Kidney (tissue), 22 donors: ENCODE measurements at places on chromosomes 11 and 22. TPM values are rescaled to one million over a fixed set of nuclear protein-coding genes. Genes with fewer than 3 reads are reported as not detected.
A peak's percentile ranks its signal among the peaks of the same experiment; 100 is the strongest.

GRCh38 chr11:12094872-12095800, 15.3 kb upstream of the MICAL2 start:
- DNase-seq = no peak

Gene SMC1B
- polyA plus RNA-seq = not detected

DNA sequence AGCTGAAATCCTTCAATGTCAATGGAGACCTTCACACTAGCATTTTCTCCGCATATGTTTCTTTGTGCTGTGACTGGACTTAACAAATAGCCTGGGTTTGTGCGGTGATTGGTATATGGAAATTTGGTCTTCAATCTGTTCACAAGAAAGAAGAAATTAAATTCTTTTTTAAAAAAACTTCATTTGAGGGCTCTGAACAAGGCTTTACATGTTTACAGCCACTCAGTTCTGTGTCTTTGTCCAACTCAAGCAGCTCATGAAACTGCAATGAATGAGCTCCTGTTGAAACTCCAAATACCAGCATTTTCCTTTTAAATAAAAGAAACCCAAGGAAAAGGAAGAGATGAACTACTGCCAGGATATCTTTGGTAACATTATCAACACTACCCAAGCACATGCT, 57.3 kb downstream of the PIK3C2A start:
- DNase-seq = no peak

DNA sequence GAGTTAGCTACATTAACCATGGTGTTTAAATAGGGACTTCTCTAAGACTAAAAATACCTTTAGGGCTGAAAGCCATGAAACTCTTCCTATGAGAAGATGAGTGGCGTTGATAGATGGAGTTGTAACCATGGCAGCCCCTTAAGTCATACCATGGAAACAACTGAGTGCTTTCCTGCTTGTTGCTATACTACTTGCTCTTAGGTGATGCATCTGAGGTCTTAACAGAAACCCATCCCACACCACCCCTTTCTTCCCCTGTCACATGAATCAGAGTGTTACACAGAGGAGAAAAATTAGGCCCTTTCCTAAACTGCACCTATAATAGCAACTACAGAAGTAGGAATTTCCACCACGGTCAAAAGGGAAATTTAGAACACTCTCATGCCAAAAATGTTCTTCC, 64.3 kb upstream of the ZC3H12C start:
- no peak for DNase-seq

Gene NCAM1
- 1.7 TPM for polyA plus RNA-seq

DNA sequence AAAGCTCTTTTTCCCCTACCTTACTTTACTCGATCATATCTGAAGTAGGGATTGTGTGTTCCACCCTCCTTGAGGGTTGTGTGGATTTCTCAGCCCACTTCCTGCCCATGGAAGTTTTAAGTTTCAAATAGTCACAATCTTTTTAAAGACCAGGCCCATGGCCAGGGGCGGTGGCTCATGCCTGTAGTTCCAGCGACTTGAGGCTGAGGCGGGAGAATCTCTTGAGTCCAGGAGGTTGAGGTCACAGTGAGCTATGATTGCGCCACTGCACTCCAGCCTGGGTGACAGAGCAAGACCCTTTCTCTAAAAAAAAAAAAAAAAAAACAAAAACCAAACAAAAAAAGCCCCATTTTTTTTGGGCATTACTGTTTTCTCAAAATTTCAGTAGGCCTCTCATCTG, 36.3 kb upstream of the LRRC10B start:
- DNase-seq = no peak

Gene TRPC6
- 1.3 TPM for polyA plus RNA-seq

Gene MISFA
- polyA plus RNA-seq = 6.6 TPM

DNA sequence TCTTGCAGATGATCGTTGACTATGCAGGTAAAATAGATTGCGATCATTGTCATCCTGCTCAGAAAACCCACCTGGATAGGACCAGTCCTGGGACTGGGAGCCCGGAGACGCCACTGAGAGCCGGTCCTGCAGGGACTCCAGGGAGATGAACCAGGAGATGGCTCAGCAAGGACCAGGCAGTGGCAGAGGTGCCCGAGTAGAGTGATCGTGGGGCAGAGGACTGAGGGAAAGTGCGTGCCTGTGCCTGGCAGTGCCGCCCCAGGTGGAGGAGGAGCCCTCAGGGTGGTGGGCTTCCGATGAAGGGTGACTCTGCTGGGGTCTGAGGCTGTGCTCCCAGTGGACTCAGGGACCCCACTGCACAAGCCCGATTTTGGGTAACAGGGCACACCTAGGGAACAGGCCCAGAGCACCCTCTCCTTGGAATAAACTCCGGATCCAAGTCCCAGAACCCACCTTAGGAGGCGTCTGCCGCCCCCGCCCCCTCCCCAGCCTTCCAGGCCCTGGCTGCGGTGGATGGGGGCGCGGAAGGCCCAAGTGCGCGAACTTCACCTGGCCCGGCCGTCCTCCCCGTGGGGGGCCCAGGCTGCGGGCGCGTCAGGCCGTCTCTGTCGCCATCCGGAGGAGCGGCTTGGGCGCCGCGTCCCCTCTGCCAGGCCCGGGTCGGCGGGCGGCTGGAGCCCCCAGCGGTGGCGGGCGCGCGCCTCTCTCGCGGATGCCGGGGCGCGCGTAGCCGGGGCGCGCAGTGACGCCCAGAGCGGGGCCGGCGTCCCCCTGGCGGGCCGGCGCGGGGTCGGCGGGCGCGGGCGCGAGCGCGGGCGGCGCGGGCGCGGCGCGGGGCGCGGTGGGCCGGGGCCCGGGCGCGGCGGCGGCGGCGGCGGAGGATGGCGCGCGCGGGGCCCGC, 1338.8 kb downstream of the BRD1 start:
- DNase-seq = peak; percentile 67

DNA sequence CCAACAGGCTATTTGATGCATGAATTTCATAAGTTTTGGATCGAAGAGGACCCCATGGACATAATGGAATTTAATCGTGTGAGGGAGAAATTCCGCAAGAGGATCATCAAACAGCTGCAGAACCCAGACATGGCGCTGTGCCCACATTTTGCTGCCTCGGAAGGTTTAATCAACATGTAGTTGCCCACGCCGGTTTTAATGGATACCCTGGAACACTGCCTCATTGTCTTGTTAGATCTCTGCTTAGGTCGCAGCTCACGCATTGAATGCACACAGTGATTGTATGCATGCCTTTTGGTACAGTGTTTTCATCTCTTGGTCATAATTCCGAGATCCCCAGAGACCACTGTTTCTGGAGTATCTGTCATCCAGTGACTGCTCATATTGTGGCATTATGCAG, 46.8 kb downstream of the SLN start:
- DNase-seq = no peak

Gene SNAP29
- polyA plus RNA-seq = 26.8 TPM

GRCh38 chr11:76653012-76653673, 17.4 kb downstream of the LRRC32 start:
- DNase-seq = no peak

DNA sequence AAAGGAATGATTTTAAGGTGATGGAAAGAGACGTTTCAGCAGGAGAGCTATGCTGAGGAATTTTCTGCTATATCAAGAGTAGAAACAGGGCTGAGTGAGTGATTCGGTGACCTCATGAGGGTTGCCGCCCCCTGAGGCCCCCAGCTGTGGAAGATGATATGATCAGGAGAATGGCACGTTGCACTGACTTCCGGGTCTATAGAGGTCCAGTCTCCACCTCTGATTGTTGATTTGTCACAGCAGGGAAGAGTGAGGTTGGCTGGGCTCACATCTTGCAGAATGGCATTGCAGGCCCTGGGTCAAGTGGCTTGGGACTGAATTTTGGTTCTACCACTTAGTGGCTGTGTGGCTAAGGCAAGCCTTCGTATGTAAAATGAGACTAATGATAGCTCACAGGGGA, 205.1 kb downstream of the SNX19 start:
- DNase-seq = no peak

GRCh38 chr11:133081730-133082452, 450.4 kb downstream of the OPCML start:
- no peak for DNase-seq

Gene SMIM35
- polyA plus RNA-seq = 0.80 TPM

DNA sequence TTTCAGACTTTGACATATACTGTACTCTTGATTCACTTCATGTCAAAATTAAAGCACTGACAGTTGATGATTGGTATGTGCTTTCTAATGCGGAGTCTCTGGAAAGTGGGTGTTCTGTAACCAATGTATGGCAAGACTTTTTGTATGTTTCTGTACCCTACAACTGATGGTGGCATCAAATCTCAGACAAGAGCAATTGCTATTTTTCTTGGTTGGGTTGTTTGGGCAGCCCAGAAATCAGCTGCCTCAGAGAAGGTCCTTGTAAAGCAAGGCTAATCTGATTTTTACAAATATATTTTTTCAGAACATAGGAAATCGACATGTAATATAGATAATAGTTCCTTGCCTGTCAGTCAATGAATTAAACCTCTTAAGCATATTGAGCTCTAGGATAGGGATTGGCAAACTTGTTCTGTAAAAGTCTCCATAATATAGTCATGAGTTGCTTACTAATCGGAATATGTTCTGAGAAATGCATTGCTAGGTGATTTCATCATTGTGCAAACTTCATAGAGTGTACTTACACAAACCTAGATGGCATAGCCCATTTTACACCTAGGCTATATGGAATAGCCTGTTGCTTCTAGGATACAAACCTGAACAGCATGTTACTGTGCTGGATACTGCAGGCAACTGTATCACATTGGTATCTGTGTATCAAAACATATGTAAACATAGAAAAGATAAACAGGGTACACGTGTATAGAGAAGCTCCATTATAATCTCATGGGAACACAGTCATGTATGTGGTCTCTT, 10.2 kb upstream of the OOSP4A start:
- no peak for DNase-seq

Gene OR10D3
- polyA plus RNA-seq = not detected

Gene PSMC3
- 171 TPM for polyA plus RNA-seq

Gene DCUN1D5
- polyA plus RNA-seq = 17.4 TPM

GRCh38 chr22:22406445-22407027, 102.0 kb downstream of the ZNF280B start:
- no peak for DNase-seq

DNA sequence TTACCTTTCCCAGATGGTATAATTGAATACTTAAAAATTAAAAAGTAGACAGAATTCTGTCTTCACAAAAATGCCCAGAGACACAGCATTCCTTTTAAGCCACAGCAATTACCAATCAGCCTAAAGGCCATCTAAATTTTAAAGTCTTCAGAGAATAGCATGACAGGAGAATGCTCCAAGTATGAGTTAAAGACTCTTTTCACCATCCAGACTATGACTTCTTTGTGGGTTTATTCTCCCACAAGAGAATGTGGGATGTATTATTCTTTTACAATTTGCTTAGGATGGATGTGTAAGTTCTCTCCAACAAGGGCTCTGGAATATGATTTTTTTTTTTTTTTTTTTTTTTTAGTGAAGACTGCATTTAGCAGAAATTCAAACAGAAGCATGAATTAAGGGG, 249.9 kb downstream of the TTC28 start:
- DNase-seq = no peak

GRCh38 chr22:24282401-24282800, 11.8 kb downstream of the SPECC1L start:
- no peak for DNase-seq

- no peak for DNase-seq
Measured at GRCh38 chr11:129731316-129731715, 84.3 kb upstream of the TMEM45B start.

Gene RAC2
- polyA plus RNA-seq = 4.5 TPM

Gene CARD18
- not detected for polyA plus RNA-seq

Gene SSTR3
- polyA plus RNA-seq = 0.56 TPM

- peak; percentile 8 for DNase-seq
Measured at GRCh38 chr11:85029964-85030363, 597.2 kb downstream of the DLG2 start.

Gene DHCR7
- polyA plus RNA-seq = 35.2 TPM

GRCh38 chr11:86672007-86672621, at the start of gene ME3:
Gene ME3, minus strand, starts transcription at chr11:86672616.
- DNase-seq = peak; percentile 77

Gene SSRP1
- polyA plus RNA-seq = 44.5 TPM

Gene VWCE
- polyA plus RNA-seq = 0.32 TPM

DNA sequence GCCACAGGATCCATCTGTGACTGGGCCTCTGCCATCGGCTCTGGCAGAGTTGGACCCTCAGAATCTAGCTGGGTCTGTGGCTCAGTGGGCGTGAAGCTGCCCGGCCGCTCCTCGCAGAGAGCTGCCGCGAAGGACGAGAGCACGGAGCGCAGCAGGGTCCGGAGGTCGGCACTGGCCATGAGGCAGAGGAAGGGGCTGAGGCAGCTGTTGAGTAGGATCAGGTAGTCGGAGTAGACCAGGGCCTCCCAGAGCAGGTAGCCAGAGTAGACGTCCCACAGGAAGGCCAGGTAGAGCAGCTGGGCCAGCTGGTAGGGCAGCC, 912 bp downstream of the GPR152 start:
- DNase-seq = no peak

DNA sequence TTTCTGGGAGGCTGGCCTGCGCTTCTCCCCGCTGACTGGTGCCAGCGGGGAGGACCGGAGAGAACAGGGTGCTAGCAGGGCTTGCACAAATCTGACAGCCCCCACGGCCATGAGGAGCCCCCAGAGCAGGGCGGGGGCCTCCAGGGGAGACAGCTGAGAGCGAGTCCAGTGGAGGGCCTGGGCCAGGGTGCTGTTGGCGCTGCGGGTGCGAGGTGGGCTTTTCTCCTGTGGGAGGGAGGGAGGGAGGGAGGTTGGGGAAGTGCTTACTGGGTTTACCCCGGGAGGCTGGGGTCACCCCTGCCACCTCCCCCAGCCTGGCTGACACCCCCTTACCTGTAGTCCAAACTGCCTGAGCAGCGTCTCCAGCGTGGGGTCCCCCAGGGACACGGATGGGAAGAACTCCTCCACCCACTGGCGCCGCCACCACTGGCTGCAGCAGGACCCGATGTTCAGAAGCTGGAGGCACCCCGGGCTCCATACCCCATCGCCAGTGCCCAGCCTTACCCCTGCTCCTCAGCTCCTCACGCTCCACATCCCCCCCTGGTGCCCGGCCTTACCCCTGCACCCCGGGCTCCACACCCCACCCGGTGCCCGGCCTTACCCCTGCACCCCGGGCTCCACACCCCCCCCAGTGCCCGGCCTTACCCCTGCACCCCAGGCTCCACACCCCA, 3.9 kb downstream of the LMF2 start:
- peak; percentile 46 for DNase-seq

GRCh38 chr11:1746956-1747752, 3.2 kb downstream of the IFITM10 start:
- no peak for DNase-seq

- no peak for DNase-seq
Measured at GRCh38 chr22:37575490-37576003, 4.3 kb downstream of the LGALS2 start.

Gene TREH
- polyA plus RNA-seq = 10.2 TPM

DNA sequence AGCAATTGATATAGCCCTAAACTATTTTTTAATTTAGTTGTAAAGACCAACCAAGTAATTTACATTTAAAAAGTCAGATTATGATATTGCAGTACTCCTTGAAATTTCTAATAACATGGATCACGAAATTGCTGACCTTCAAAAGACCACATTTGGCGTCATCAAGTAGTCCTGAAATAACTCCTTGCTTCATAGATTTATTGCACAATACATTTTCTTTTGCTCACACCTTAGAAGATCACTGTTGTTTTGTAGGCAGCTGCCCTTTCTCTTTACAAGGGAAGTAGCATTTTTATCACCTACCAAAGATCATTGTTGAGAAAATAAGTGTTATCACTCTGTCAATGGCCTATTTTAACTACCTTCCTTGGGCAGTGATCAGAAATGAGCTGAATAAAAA, 815.8 kb downstream of the METTL15 start:
- DNase-seq = no peak

GRCh38 chr11:19499026-19499669, 213.5 kb upstream of the NAV2 start:
- DNase-seq = no peak

- DNase-seq = no peak
Measured at GRCh38 chr22:36565686-36566085, 36.7 kb upstream of the EIF3D start.

Gene DBX1
- polyA plus RNA-seq = not detected

Gene RASSF10
- polyA plus RNA-seq = 6.1 TPM
